ENCODE measurements at places on chromosomes 12 and 14.

DNA sequence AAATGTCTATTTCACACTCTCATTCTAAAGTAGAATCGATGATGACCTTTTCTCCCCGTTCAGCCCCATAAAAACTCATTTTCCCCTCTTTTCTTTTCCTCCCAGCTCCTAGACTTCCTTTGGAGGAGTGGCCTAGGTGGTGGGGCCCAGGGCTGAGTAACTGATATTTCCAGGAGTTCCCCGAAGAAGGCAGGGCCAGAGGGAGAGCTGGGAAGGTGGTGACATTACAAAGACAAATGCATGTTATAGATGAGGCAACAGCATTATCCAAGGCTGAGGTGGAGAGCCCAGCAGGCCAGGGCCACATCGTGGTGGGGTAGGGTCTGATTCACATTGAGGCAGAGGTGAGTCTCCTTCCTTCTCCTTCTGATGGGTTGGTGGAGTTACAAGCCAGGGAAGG, 22.2 kb upstream of the HDAC7 start:
- DNase-seq = no peak

DNA sequence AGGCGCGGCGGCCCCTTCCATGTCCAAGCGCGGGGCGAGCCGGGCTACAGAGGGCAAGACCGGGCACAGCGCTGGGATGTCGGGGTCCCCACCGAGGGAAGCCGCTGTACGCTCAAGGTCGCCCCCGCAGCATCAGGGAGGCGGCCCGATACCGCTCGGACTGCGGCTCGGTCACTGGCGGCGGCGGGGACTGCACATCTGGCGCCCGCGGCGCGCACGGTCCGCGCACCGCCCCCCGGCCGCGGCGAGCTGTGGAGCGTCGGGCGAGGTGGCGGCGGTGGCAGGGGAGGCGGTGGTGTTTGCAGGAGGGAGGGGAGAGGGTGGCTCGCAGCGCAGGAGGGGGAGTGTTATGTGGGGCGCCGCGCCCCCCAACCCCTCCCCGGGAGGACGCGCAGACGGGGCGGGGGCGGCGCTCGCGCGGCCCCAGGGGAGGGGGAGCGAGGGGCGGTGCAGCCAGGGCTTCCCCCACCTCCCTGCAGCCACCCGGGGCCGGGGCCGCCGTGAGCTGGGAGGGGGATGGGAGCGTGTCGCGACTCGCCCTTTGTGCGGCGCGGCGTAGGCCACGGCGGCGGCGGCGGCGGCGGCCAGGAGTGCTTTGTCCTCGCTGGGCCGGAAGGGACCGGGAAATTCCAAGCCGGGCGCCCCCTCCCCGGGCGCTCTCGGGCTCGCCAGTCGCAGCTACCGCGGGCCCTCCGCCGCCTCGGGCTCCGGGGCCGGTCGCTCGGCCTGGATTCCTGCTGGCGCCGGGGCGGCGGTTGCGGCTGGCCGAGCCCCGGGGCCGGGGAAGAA, at the start of gene NUAK1:
TSS of gene NUAK1 (minus strand) at position 322 of the 789 bp plus-strand sequence. CDS start at position 21, 301 bp downstream.
- no peak for DNase-seq

DNA sequence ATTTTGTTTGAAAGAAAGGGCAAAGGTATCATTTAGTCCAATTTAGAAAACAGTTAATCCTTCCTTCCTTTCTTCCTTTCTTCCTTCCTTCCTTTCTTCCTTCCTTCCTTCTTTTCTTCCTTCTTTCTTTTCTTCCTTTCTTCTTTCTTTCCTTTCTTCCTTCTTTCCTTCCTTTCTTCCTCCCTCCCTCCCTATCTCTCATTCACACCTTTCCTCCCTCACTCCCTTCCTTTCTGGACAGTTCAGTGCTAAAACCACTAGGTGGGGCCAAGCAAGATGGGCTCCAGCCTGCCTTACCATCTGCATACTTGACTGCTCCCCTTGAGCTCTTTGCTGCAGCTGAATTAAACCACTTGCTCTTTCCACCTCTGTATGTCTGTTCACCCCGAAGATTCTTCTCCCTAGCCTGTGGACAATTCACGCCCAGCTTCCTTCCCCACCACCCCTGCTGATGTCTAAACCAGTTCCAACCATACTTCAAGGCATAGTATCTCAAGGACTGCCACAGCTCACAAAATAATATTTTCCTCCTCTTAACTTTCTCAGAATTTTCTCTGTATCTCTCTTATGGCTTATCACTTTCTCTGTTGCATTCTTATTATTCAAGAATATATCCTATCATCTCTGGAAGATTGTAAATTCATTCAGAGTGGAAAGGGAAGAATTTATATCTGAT, 78.0 kb downstream of the DBX2 start:
- no peak for DNase-seq

DNA sequence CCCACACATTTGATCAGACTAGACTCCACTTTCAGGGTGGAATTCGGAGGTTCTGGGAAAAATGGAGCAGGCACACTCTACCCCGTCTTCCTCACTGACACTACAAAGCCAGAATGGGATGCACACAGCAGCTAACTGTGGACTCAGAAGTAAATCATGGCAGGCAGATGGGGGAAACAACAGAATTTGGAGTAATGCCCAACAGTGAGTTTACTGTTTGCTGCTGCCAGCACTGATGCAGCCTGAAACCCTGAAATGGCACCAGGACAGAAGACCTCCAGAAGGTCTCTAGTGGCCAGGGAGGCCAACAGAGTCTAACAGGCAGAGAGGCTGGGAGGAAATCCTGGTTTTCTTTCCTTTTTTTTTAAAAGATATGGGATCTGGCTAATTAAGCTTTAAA, 24.6 kb downstream of the KCTD10 start:
- no peak for DNase-seq

GRCh38 chr12:125134576-125134975, 69.3 kb downstream of the AACS start:
- DNase-seq = no peak

GRCh38 chr14:51614707-51615106, 37.0 kb upstream of the FRMD6 start:
- DNase-seq = no peak

GRCh38 chr12:122161682-122162081, 12.3 kb downstream of the IL31 start:
- no peak for DNase-seq

DNA sequence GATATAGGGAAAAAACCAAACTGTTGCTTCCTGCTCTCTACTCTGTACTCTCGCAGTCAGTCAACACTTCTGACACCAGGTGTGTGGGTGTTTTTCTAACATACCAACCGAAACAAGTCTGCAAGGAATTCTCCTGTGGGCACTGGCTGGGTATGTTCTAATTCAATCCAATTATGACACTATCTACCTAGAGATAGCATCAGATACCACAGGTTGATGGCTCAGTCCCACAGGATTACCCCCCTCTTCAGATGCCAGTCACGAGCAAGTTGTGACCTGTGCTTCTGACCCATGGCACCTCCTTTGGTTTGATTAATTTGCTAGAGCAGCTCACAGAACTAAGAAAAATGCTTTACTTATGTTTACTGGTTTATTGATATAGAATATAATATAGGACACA, 78.3 kb downstream of the DYRK2 start:
- no peak for DNase-seq

- no peak for DNase-seq
Measured at GRCh38 chr14:98408024-98408555, 863.9 kb downstream of the BCL11B start.

DNA sequence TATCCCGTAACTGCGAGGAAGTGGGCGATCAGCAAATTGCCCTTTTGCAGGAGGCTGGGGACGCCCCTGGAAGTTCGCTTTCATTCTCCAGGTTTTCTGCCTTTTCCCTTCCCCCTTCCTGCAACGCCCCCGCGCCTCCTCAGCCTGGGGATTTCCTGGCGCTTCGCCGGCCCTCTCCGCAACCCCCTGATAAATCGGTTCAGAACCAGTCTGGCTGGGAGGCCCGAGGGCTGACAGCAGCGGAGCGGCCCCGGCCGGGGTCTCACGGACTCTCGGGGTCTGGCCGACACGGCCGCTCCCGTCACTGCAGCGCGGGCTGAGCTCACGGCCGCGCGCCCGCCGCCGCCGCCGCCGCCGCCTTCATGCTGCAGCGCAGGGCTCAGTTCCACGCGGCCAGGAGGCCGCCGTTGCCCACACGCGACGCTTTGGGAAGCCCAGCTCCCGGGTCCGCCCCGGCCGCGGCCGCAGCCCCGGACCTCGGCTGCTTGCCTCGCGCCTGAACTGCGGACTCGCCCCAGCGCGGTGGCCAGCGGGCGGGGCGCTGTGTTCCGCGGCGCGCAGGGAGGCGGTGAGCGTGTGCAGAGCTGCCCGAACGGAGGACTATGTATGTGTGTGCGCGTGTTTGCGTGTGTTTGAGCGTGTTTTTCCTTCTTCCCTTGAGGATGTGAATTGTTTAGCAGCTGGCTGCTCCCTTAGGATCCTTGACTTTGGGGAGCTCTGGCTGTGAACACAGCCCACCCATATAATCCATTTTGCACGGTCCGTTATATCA, at the start of gene LRFN5:
TSS of gene LRFN5 (plus strand) at position 345 of the 772 bp plus-strand sequence.
- DNase-seq = no peak

DNA sequence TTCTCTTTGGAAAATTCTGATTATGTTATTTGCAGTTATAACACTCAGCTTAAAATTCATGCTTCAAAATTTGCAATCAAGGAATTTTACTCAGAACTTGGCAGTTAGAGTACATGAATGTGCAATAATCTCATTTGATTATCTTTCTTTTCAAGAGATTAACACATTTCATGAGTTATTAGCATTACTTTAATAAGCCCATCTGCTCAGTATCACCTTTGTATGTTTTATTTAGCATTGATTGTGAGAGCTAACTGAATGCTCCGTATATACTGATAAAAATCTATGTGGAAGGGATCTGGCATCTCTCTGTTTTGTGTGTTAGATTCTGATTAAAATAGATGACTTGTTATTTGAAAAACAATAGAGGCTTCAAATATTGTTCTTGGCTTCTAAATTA, 55.6 kb upstream of the CPNE8 start:
- DNase-seq = no peak

DNA sequence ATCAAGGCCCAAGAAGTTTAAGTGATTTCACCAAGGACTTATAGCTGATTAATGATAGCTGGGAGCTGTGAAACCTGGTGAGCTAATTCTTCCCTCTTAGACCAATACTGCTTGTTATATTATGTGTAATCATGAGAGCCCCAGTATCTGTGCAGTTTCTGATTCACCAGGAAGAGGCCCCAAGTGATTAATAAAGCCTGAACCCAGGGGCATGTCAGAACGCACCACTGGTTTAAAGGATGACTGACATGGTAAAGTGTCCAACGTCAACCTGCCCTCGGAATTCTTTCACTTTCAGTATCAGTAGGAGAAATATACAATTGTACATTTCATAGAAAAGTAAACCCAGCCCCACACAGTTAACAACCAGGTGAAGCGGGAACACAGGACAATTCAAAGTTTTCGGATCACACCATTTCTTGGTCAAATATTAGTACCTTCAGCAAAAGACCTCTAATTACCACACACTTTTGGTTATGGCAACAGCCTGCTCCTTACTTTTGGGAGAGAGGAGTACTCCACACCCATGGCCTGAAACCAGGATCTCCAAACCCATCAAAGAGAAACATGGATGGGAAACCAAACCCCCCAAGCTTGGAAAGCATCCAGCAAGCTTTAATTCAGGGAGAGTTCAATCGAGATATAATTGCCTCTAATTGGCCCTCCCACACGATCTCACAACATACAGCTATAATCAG, 28.5 kb downstream of the TMCC3 start:
- DNase-seq = peak; percentile 17

- DNase-seq = no peak
Measured at GRCh38 chr12:116080415-116080814, 197.1 kb downstream of the MED13L start.

- no peak for DNase-seq
Measured at GRCh38 chr14:35712466-35712865, 96.6 kb downstream of the RALGAPA1 start.

- DNase-seq = no peak
Measured at GRCh38 chr12:115394496-115395220, 710.7 kb upstream of the TBX3 start.

GRCh38 chr12:66337381-66338010, 35.2 kb downstream of the HELB start:
- no peak for DNase-seq

DNA sequence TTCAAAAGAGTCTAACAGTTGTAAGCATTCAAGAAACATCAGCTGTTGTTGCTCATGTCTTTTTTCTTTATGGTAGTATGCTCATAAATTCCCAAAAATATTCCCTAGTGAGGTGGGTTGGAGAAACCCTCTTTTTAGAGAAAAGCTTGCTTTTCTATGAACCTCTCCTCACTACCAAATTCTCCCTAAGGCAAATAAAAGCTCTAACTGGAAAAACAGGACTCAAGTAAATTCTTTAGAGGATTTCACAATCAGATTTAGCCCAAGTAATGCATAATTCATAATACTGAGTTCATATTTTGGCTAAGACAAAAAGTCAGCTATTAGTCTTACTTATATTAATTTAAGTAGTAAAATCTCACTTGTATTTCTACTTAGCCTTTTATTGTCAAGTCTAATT, 59.1 kb downstream of the DIO2 start:
- DNase-seq = no peak

GRCh38 chr12:65454115-65454787, 175.8 kb downstream of the MSRB3 start:
- no peak for DNase-seq

GRCh38 chr12:71558445-71558844, 105.2 kb downstream of the ZFC3H1 start:
- no peak for DNase-seq

DNA sequence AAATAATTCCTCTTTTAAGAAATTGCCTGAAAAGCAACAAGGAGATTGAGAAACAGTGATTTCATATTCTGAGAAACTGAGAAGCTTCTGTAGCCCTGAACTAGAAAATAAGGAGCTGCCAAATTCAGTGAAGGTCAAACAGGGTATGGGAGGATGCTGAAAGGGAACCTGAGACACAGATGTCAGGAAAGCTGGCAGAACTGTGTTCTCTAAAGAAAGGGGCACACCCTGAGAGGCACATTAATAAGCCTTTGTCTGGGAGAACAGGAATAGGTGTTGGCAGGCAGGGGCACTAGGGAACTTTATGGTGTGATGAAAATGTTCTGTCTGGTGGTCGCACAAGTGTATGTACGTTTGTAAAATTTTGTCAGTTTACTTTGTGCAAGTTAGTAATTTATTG, 29.6 kb downstream of the VRK1 start:
- DNase-seq = no peak

DNA sequence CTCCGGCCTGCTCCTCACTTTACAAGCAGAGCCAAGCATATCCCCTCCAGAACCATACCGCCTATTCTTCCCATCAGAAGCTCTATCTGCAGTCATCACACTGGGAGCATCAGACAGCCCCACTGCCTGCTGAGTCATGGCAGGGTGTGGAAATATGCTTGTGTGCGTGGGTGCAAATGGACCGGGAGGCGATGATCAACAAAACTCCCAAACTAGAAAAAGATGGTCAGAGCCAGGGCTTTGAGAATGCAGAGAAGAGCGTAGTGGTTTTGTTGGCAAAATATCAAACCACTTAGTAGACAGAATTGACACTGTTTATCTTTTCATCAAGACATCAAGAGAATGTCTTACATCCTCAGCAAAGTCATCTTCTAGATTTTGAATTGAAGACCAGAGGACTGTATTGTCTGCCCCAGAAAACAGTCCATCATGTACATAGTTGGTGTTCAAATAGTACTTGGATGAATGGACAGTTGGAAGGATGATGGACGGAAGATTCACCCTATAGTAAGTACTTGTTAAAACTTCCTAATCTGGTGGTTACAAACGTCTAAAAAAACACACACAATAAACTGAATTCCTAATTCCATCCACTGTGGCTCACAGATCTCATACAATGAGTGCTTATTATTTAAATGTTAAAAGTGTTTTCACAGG, 54.9 kb downstream of the VWF start:
- DNase-seq = no peak
